NCI-H1436 treated with DMSO at 0.1 percent for 48 hours (cell line): ENCODE measurements at places on chromosomes 13 and 19.

- no peak for DNase-seq
Observed at GRCh38 chr13:110424569-110425443, 117.7 kb downstream of the COL4A2 start.

DNA sequence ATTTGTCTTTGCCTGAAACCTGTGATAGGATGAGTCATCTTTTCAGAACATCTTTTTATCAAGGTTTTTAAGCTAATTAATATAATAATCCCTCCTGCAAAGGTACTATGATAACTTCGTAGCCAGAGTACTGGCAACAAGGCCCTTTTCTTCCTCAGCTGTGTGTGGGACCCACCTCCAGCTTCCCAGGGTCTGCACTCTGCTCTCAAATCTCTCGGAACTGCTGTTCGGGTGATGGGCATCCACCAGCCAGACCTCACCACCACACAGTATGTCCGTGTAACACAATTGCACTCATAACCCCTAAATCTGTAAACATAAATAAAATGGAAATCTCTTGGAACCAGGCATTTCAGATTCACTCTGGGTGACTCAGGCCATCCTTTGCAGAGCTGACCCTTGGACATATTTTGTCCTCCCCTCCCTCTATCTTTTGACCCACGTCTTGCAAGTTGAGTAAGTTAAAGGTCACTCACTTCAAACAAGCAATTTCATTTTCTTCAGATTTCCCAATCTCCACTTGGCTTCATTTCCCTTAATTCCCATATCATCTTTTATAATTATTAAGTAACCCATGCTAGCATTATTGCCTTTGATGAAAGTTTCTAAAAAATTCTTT lies 29.5 kb downstream of the COL4A1 start:
- no peak for DNase-seq

DNA sequence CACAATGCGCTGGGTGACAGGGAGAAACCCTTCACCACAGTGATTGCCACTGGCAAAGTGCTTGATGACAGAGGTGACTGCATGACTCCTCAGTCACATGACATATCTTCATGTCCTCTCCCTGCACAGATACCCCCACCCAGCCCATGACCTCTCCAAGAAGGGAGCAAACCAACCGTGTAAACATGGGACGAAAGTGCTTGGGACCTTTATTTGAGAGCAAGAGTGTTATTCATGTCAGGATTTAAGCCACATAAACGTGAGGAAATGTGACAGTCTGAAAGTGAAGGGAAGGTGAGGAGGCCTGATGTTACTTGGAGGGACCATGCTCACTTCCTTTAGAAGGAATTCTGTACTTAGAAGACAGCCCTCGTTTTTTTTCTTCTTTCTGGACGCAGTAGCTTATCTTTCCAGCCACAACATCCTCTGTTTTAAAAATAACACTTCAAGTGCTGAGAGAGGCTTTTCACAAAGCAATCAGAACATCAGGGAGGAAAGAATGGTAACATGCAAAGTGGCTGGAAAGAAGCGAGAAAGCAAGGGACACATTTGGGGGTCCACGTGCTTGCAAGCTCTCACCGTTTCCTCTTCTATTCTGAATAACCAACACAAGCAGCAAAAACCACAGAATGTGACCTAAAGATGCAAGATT lies 35.6 kb downstream of the EPS15L1 start:
- DNase-seq: no peak

DNA sequence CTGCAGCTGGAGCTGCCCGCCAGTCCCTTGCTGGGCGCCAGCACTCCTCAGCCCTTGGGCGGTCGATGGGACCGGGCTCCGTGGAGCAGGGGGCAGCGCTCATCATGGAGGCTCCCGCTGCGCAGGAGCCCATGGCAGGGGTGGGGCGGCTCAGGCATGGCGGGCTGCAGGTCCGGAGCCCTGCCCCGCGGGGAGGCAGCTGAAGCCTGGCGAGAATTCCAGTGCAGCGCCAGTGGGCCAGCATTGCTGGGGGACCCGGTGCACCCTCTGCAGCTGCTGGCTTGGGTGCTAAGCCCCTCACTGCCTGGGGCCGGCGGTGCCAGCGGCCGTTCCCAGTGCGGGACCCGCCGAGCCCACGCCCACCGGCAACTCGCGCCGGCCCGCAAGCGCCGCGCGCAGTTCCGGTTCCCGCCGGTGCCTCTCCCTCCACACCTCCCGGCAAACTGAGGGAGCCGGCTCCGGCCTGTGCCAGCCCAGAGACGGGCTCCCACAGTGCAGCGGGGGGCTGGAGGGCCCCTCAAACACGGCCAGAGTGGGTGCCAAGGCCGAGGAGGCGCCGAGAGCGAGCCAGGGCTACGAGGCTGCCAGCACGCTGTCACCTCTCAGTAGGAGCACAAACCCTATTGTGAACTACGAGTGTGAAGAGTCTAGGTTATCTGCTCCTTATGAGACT lies 687.1 kb downstream of the PCDH17 start:
- no peak for DNase-seq

- DNase-seq: no peak
Observed at GRCh38 chr13:87356314-87356713, 314.9 kb upstream of the SLITRK5 start.

GRCh38 chr13:106033659-106034058 lies 501.8 kb downstream of the EFNB2 start:
- no peak for DNase-seq

DNA sequence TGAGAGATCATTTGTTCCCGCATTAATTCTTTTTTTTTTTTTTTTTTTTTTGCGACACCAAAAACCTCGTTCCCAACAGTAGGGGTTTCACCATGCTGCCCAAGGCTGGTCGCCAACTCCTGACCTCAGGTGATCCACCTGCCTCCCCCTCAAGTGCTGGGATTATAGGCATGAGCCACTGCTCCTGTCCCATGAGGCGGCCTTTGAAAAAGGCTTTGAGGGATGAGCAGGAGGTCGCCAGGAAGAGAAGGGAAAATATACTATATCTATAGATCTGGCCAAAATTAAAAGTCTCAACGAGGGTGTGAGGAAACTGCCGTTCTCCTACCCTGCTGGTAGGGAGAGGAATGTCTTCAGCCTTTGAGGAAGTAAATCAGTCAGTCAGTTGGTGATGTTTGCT lies 26.2 kb downstream of the ZNF473 start:
- no peak for DNase-seq

GRCh38 chr13:65026505-65026904 lies 2203.6 kb downstream of the PCDH9 start:
- DNase-seq: no peak

GRCh38 chr19:4877753-4878490 lies 10.5 kb upstream of the PLIN3 start:
- DNase-seq: no peak

DNA sequence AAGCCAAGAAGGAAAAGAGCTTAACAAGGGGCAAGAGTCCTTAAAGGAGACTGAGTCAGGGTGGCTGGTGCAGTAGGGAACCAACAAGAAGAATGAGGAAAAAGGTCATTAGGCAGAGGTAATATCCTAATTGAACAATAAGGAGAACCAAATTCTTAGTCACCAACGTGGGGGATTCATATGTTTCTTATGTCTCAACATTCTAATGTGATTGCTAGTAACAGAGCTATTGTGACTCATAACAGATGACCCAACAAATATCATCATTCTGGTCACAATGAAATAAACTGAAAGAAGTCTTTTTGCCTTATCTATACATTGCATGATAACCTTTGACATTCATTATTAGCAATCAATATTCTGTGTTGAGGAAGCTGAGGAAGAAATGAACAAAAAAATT lies 101.6 kb downstream of the RAP2A start:
- no peak for DNase-seq

- DNase-seq: no peak
Observed at GRCh38 chr13:41282129-41282571, 18.8 kb upstream of the MTRF1 start.

DNA sequence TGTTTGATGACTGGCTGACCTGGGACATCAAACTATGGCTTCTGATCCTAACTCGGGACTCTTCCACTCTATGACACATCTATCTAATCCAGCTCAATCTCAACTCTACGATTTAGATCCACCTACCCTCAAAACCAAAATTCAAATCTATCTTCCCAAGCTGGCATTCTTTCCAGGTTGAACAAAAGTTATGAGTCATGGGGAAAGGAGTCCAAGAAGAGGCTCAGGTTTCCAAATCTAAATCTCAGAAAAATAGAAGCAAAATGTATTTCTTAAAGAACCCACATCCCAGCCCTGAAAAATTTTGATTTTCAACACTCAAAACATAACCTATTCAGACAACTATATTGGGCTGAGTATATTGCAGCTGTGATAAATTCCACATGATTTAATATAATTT lies 143.9 kb upstream of the IPO5 start:
- DNase-seq: no peak

GRCh38 chr13:48775804-48776203 lies 122.1 kb downstream of the CYSLTR2 start:
- DNase-seq: no peak

DNA sequence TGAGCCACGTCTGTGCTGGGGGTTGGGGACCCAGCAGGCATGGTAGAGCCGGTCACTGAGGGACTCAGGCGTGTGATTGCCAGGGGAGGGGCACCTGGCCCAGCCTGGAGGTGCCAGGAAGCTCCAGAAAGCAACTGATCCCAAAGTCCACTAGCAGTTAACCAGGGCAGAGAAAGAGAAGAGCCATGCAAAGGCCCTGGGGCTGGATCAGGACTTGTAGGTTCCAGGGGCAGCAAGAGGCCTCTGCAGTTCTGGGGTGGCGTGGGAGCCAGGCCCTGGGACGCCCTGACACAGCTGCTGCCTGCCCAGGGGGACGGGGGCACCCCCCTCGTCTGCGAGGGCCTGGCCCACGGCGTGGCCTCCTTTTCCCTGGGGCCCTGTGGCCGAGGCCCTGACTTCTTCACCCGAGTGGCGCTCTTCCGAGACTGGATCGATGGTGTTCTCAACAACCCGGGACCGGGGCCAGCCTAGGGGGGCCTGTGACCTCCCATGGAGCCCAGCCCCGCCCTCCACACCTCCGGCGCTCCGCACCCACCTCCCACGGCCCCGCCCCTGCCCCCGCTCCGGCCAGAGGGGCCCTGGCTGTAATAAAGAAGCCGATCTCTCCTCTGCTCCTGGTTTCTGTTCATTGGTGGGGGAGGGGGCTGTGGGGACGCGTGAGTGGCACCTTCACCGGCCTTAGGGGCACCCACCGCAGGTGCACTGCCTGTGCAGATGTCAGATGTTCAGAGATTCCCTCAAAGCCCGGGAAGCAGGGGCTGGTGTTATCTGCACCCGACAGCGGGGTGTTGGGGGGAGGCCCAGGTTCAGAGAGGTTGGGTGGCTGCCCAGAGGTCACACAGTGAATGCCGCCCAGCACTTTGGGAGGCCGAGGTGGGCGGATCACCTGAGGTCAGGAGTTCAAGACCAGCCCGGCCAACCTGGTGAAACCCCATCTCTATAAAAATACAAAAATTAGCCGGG lies 4.1 kb downstream of the AZU1 start:
- no peak for DNase-seq

DNA sequence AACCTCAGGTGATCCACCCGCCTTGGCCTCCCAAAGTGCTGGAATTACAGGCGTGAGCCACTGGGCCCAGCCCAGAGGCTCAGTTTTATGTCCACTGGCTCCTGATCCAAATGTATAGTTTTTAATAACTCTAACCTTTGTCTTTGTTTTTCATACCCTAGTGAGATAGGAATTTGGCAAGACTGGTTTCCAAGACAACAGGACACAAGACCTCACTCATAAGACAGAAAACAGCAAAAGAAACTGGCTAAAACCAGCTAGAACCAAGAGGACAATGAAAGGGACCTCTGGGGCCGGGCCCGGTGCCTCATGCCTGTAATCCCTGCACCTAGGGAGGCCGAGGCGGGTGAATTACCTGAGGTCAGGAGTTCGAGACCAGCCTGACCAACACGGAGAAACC lies 27.6 kb downstream of the CPT1C start:
- DNase-seq: no peak

DNA sequence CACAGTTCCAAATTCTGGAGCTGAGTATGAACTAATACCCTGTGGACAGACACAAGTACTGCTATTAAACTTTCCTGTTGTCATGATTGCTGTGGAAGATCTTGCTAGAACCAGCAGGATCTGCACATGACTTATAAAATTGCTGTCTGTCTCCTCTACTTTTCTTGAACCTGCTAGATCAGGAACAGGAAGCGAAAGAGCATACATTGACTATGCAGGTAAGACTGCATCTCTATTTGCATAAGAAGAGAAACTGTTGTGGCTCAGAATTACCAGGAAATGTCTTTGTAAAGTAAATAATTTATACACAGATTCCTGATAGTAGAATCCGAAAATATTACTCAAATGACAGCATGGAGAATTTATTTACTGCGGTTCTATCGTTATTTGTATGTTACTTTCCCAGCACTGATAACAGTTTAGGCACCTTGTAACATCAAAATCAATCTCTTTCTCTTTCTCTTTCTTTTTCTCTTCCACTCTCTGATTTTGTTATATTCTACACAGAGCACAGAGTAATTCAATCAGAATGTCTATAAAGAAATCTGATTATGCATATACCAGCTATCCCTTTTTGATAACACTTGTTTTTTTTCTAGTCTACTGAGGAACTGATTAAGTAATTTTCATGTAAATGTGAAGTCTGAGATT lies 226.5 kb downstream of the MYO16 start:
- DNase-seq: no peak

- DNase-seq: no peak
Observed at GRCh38 chr13:43915451-43915850, 35.7 kb downstream of the LACC1 start.

- DNase-seq: no peak
Observed at GRCh38 chr19:6044056-6044805, 66.1 kb downstream of the RFX2 start.

GRCh38 chr19:50384685-50385535 lies 763 bp downstream of the POLD1 start:
- DNase-seq: no peak

DNA sequence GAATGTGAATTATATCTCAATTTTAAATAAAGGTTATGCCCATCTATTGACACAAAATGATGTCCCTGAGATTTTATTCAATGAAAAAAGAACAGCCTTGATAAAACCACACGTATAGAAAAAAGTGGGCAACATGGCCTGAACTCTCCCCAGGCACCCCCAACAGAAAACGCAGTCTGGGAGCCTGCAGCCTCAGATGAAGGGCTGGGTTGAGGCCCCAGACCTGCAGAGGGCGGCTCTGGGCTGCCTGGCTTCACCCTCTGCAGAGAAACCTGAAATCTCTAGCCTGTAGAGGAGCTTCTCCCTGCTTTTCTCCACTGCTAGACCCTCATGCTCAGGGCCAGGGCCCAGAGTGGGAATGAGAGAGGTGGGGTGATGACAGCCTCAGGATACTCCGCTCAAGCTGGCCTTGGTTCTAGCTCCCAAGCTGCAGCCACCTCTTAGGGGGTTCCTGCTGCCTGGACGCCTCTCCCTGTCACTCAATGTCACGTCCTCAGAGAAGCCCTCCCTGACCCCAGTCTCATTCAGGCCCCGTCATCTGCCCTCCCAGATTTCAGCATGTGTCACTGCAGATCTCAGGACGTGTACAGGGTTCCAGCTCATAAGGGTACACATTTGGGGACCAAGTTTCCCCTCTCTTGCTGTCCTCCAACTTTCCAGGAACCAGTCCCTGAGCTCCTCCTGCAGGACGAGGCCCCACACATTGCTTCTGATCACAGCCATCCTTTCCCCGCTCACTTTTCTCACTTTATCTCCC lies 1.8 kb downstream of the MBD3 start:
- no peak for DNase-seq

GRCh38 chr19:45314708-45315245 lies 7.9 kb downstream of the CKM start:
- DNase-seq: no peak

- no peak for DNase-seq
Observed at GRCh38 chr19:33868788-33869412, 72.2 kb downstream of the KCTD15 start.
